Left renal cortex interstitium (tissue), 4 donors: ENCODE measurements at places on chromosomes 4 and X.

GRCh38 chr4:89048906-89049601 is 7.9 kb downstream of the FAM13A start:
- DNase-seq, result no peak

GRCh38 chr4:187077744-187078401 is 354.2 kb upstream of the FAT1 start:
- no peak for DNase-seq

GRCh38 chrX:17591741-17592110 is 145.6 kb upstream of the SCML1 start:
- no peak for DNase-seq

DNA sequence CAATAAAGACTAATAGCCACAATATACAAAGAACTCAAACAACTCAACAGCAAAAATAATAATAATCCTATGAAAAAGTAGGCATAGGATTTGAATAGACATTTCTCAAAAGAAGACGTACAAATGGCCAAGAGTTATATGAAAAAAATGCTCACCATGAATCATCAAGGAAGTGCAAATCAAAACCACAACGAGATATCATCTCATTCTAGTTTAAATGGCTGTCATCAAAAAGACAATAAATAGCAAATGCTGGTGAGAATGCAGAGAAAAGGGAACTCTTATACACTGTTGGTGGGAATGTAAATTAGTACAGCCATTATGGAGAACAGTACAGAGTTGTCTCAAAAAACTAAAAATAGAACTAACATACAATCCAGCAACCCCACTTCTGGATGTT is 18.8 kb downstream of the TLR6 start:
- DNase-seq, result no peak

DNA sequence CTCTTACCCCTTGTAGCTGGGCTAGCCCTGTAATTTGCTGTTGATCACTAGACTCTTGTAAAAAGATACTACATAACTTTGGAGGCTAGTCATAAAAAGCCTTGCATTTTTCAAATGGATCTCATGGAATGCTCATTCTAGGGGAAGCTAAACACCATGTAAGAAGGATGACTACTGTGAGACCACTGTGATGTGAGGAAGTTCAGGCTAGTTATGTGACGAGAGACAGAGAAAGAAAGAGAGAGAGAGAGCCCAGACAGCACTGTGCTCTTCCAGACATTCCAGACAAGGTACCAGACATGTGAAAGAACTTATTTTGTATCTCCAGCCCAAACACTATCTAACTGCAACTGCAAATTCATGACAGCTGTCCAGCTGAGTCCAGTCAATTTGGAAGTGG is 404.6 kb upstream of the PITX2 start:
- DNase-seq, result no peak
